Uterus (tissue), 4 donors: ENCODE measurements at places on chromosomes 2 and 18. TPM values are rescaled to one million over a fixed set of nuclear protein-coding genes. Genes with fewer than 3 reads are reported as not detected.

Gene C2orf92
- total RNA-seq: 5.4 TPM

Gene EVA1A
- 22.1 TPM for total RNA-seq

Gene RGPD5
- 10.5 TPM for total RNA-seq

Gene CNTNAP5
- total RNA-seq: not detected

Gene TM4SF20
- not detected for total RNA-seq

Gene LCT
- not detected for total RNA-seq

Gene CDH19
- 1.5 TPM for total RNA-seq

Gene OTX1
- not detected for total RNA-seq

Gene RNF144A
- total RNA-seq: 67.4 TPM

Gene C2orf76
- total RNA-seq: 18.2 TPM

Gene ARHGAP15
- total RNA-seq: 8.9 TPM

Gene GALR1
- 0.21 TPM for total RNA-seq

Gene ABCG8
- total RNA-seq: 0.09 TPM

Gene FARSB
- 9.4 TPM for total RNA-seq
